ENCODE measurements at places on chromosomes 4 and X.

DNA sequence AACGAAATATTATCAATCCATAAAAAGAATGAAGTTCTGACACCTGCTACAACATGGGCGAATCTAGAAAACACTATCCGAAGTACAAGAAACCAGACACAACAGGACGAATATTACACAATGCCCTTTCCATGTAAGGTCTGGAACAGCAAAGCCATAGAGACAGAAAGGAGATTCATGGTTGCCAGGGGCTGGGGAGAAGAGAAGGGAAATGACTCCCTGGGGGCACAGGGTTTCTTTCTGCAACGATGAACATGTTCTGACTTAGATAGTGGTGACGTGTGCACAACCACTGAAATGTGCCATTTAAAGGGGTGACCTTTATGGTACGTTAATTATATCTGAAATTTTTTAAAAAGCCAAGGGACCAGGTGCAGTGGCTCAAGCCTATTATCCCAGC lies 28.3 kb downstream of the GPR143 start:
- DNase-seq = no peak

DNA sequence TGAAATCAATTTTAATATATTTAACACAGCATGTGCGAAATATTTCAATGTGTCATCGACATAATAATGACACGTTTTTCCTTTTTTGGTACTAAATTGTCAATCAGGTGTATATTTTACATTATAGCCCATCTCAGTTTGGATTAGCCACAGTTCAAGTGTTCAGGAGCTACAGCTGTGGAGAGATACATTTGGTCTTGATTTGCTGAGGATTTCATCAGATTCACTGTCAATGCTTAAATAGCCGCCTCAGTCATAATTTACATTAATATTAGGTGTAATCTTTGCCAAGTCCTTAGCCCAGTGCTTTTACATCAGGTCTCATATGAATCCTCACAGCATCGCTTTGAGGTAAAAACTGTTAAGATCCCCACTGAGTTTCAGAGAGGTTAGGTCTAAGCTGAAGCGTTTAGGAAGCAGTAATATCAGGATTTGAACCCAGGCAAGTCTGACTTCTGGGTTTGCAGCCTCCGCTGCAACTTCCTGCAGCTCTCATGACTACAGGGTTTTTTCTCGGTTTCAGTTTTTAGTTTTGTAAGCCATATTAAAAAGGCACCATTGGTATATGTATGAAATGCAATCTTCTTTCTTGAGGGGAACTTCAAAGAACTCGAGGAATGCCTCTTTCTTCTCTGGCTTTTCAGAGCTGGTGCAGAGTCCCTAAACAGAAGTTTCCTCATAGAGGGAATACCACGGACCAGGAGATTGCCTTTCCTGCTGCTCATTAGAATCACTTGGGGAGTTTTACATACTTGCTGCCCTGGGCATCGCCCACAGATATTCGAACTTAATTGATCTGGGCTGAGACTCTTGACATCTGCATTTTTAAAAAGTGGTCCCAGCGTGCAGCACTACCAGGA lies 6.4 kb downstream of the MTM1 start:
- DNase-seq = no peak

DNA sequence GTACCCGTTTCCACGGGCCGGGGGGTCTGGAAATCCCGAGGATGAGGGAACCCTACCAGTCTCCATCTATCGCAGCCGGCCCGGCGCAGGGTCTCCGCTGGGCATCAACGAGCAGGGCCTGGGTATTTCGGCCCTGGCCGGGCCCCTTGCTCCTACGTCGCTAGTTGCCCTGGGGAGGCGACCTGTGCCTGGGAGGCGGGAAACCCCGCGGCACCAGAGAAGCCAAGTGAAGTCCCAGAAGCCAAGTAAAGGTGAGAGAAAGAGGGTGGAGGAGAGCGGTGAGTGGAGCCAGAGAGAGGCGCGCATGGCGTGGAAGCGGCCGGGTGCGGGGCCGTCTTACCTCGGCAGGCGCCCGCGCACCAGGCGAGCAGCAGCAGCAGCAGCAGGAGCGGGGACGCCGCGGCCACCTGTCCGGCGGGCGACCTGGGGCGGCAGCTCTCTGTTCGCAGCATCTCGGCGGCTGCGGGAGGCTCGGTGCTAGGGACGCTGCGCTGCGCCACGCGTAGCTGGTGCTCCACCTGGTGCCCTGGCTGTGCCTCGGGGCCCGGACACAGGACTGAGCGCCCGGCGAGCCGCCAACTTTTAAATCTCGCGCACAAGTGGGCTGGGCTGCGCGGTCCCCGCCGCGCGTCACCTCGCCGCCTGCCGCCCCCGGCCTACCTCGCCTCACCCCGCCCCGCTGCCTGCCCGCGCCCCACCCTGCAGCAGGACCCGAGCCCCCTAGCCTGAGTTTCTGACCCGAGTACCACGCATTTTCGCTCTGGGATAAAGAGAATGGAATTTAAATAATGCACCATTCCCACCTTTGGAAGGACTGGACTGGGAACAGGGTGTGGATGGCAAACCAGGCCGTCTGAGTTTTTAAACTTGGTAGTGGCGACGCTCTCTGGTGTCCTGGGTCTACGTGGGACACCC lies at the start of gene NMU:
Gene NMU, minus strand, starts transcription at position 558 of the 915 bp plus-strand sequence. Its CDS starts 106 bp downstream, at position 452.
- DNase-seq = peak; percentile 44

DNA sequence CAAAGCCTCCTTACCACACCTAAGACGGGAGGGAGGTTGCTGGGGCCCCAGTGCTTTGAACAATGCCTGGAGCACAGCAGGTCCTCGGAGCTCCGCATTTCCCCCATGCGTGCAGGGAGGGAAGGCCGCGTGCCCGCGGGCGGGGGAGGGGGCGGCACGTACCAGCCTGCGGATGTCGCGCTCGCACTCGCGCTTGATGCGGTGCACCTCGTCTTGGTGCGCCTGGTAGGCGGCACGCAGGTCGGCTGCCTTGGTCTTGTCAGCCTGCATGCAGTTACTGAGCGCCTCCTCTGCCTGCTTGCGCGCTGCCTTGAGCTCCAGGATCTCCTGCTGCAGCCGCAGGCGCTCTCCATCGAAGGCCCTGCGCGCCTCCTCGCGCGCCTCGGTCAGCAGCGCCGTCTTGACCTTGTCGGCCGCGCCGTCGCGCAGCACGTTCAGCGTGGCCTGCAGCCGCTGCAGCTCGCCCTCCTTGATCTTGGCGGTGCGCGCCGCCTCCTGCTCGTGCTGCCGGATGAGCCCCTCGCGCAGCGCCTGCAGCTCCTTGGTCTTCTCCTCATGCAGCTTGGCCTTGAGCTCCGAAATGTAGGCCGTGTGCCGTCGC lies 87.2 kb upstream of the C4orf50 start:
- DNase-seq = no peak

GRCh38 chrX:51802917-51803688 lies 59.9 kb downstream of the GSPT2 start:
- peak; percentile 67 for DNase-seq

- DNase-seq = no peak
These were observed 38.7 kb downstream of the DCHS2 start for GRCh38 chr4:154452798-154453346.

- no peak for DNase-seq
These were observed 28.5 kb downstream of the RNF212 start for GRCh38 chr4:1084796-1085403.

DNA sequence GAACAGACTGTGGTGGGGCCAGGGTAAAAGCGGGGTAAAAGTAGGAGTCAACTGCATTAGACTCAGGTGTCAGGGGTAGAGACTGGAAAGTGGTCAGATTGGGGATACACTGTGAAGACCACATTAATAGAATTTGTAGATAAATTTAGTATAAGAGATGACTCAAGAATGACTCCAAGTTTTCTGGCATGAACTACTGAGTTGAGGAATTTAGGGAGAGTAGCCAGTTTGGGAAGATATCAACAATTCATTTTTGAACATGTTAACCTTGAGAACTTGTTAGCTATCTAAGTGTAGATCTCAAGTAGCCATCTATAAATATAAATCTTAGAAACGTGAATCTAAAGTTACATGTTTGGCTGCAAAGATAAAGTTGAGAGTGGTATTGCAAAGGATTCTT lies 206.9 kb upstream of the HCCS start:
- no peak for DNase-seq

- DNase-seq = no peak
These were observed 9.6 kb upstream of the DUSP9 start for GRCh38 chrX:153637121-153638040.

- DNase-seq = no peak
These were observed 669.5 kb upstream of the MAGEB2 start for GRCh38 chrX:29545878-29546277.

- peak; percentile 69 for DNase-seq
These were observed 290.7 kb upstream of the TENM3 start for GRCh38 chr4:181952478-181952877.

GRCh38 chrX:34629572-34629971 lies 27.5 kb downstream of the TMEM47 start:
- DNase-seq = peak; percentile 46
